ENCODE measurements at places on chromosomes 16 and 17.

DNA sequence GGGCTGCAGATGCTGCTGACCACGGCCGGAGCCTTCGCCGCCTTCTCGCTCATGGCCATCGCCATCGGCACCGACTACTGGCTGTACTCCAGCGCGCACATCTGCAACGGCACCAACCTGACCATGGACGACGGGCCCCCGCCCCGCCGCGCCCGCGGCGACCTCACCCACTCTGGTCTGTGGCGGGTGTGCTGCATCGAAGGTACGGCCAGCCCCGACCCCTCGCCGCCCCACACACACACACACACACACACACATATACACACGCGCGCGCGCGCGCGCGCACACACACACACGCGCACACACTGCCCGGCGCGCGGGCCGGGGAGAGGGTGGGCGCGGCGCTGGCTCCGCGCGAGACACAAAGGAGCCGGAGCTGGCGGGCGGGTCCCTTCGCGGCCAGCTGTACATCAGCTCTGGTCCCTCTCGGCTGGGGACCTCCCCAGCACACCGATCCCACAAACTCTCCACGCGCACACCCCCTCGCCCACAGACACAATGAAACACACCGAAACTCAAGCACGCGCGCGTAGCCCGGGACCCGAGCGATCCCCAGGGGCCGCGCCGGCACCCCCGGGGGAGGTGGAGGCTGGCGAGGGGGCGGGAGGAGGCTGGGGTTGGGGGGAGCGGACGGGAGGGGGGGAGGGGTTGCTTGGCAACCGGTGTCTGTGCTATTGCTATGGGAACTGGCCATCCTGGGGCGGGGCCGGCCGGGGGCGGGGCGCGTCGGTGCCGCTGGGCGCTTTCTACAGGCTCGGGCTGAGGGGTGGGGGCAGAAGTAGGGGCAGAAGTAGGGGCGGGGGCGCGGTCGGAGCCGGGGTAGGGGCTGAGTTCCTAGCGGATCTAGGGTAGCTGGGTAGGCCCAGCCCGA is 658 bp downstream of the CACNG4 start:
- DNase-seq = no peak
- H3K36me3 ChIP-seq = no peaks in the 10 kb centered on the region
- H3K27ac ChIP-seq = no peak overlapping the region
- H3K4me1 ChIP-seq = peaks cover 21% of the 10 kb centered on the region
- peaks cover 95% of the 10 kb centered on the region for H3K27me3 ChIP-seq
- peak overlapping the region; percentile 62 for H3K4me3 ChIP-seq

DNA sequence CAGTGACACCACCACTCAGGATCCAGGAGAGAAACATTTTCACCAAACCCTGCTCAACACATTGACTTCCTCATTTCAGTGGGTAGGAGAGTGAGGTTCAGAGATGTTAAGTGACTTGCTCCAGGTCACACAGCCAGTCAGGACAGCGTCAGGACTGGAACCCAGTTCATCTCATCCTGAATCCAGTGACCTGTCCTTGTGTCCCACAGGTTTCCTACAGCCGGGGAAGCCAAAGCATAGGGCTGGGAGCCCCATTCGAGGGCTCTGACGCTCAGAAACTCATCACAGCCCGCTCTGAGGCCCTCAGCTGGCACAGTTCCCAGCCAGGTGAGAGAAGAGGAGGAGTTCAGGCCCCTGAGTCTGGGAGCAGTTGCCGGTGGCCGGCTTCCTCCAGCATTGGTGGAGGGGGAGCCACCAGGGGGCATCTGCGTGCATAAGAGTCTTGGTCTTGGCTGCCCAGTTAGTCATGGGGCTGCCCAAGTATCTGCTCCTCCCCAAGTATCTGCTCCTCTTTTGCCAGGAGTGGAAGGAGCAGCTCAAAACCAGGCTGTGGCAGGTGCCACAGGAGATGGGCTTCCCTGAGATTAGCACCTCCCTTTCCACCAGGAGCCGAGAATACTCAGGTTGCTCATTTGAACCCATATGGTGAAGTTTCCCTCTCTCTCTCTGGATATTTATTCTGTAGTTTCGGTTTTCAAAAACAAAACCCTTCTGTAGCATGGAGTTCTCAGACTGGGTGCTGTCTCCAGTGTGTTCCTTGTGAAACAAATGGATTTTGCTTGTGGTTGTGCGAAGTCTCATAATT is 56.0 kb downstream of the TNFRSF13B start:
- peaks cover 11% of the 10 kb centered on the region for H3K27me3 ChIP-seq
- no peak overlapping the region for H3K4me3 ChIP-seq
- no peaks in the 10 kb centered on the region for H3K36me3 ChIP-seq
- H3K4me1 ChIP-seq = peaks cover 7% of the 10 kb centered on the region
- H3K27ac ChIP-seq = no peak overlapping the region

- peak overlapping the region; percentile 98 for H3K27ac ChIP-seq
- no peak for DNase-seq
- H3K4me3 ChIP-seq = peak overlapping the region; percentile 54
- no peaks in the 10 kb centered on the region for H3K27me3 ChIP-seq
- H3K4me1 ChIP-seq = peaks cover 89% of the 10 kb centered on the region
Observed at GRCh38 chr17:76531486-76532038, 5.9 kb downstream of the CYGB start.

GRCh38 chr17:2395258-2396181 is 5.3 kb downstream of the MNT start:
- no peaks in the 10 kb centered on the region for H3K27me3 ChIP-seq
- no peak for DNase-seq
- peak overlapping the region; percentile 87 for H3K4me3 ChIP-seq
- no peaks in the 10 kb centered on the region for H3K36me3 ChIP-seq
- peak overlapping the region; percentile 99 for H3K27ac ChIP-seq

DNA sequence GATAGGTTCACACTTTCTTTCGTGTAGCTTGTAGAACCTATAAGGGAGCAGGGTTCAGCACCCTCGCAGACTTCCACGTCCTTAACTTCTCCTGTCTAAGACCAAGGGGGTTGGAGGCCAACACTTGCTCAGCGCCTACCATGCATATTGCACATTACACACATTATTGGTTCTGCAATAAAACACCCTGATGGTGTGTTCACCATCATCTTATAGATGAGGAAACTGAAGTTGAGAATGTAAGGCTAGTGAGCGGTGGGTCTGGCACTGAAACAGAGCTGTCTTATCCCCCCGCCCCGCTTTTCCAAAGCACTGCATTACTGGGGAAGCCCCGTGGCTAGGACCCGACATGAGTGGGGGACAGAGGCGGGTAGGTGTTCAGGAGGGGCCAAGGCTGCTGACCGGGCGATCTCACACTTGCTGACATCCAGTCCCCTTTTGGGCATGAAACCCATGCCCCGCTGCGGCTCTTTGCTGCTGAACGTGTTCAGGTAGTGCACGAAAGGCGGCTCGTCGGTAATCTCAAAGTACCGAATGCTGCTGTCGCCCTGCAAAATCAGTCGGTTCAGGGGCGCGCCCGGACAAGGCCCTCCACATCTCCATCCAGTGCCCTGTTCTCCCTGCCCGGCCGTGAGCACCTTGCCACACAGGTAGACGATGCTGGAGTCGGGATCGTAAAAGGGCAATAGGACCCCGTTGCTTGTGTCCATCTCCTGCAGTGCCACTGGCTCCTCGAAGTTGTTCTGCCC is 6.2 kb downstream of the CORO6 start:
- DNase-seq = no peak
- H3K4me3 ChIP-seq = peak overlapping the region; percentile 63
- H3K36me3 ChIP-seq = no peaks in the 10 kb centered on the region
- H3K27ac ChIP-seq = peak overlapping the region; percentile 77
- no peaks in the 10 kb centered on the region for H3K27me3 ChIP-seq

Data from left ventricle myocardium inferior (tissue), 1 donor.